Suppressor macrophage treated with lipopolysaccharide for 4 hours (primary cell): ENCODE measurements at places on chromosomes 6 and 20.

DNA sequence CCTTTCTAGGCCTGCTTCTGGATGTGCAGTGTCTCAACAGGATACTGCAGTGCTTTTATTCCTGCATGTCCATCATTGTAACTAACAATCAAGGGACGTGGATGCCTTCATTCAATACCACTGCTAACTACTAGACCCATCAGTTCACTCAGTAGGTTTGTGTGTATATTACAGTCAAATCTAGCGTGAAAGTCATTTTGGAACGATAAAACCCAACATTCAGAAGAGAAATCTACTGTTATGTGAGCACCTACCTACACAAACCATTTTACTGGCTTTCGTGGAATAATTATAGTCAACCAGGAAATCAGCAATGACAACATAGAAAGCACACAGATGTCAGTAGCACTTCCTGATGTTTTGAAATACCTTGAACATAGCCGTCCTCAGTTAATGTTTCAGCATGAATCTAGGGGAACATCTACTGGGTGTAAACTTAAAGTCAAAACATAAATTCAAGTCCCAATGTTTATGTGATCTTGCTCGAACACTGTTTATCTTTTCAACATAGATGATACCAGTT, 270.6 kb downstream of the FARS2 start:
- no peak for DNase-seq

- DNase-seq = no peak
Observed at GRCh38 chr6:113847447-113847846, 9.7 kb upstream of the MARCKS start.

- DNase-seq = no peak
Observed at GRCh38 chr20:19761841-19762240, 3.8 kb downstream of the RIN2 start.

GRCh38 chr6:138785980-138786379, 9.9 kb upstream of the ECT2L start:
- no peak for DNase-seq

GRCh38 chr6:149166747-149167146, 150.8 kb upstream of the TAB2 start:
- no peak for DNase-seq

DNA sequence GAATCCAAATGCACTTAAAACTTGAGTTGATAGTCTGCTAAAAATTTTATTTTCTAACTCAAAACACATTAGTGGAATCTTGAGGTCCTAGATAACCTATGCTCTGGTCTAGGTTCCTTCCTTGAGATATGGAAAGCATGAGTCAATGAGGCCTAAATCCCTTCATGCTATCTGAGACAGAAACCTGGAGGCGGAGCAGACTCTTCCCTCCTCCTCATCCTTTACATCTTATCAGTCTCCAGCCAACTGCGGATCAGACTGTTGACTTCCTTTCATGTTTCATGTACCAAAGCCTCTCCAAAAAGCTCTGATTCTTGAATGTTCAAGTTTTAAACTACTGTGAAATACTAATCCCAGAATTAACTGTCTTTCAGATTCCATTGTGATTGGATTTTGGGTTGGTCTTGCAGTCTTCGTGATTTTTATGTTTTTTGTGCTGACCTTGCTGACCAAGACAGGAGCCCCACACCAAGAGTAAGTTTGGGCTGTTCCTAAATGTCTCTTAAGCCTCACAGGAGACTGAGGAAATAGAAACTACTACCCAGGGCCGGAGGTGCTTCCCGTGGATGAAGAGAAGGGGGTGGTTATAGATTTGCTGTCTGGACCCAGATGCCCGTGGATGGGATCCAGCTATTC, 29.1 kb downstream of the MRAP2 start:
- DNase-seq = no peak

- no peak for DNase-seq
Observed at GRCh38 chr6:105324386-105324950, 78.4 kb downstream of the PREP start.

- no peak for DNase-seq
Observed at GRCh38 chr20:13125486-13125885, 95.6 kb upstream of the ISM1 start.

- no peak for DNase-seq
Observed at GRCh38 chr6:128500014-128500413, 20.4 kb downstream of the PTPRK start.

DNA sequence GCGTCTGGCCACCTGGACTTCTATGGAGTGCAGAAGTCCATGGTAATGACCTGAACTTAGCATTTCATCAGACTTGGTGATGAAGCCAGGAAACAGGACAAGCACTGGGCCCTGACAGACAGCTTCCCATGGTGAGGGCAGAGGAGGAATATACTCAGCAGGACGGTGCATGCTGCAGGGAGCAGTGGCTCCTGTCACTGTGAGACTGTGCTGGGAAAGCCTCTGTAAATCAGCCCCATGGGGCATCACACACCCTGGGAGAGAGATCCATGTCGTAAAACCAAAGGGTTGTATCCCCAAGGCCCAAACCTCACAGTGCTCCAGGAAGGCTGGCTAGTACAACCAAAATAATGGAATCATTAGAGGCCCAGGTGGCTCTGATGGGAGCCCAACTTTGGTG, 58.7 kb upstream of the PRND start:
- DNase-seq = no peak

DNA sequence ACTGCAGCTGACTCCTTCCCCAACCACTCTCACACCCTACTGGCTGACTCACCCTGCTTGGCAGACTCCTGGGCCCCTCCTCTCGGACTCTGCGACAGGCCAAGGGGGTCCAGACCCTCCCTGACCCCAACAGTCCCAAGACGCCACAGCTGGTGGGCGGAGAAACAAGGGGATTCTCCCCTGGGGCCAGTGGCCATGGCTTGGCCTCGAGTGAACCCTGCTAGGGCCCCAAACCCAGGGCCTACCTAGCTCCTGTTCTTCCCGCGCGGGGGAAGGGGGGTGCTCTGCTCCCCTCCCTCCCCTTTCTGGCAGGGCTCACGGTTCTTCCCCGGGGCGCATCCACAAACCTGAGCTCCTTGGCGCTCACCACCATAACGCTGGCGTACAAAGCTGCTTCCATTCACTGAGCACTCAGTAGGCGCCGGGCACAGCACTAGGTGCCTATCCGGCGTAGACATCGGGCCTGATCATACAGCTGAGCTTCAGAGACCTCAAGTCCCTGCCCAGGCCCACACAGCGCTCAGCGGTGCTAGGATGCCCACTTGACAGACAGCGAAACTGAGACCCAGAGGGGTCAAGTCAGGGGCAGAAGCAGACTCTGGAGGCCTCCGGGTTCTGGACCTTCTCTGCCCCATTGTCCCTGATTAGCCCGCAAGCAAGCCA, 597 bp downstream of the ADA start:
- DNase-seq = peak; percentile 28

- DNase-seq = no peak
Observed at GRCh38 chr6:145329257-145329656, 406.1 kb downstream of the EPM2A start.

DNA sequence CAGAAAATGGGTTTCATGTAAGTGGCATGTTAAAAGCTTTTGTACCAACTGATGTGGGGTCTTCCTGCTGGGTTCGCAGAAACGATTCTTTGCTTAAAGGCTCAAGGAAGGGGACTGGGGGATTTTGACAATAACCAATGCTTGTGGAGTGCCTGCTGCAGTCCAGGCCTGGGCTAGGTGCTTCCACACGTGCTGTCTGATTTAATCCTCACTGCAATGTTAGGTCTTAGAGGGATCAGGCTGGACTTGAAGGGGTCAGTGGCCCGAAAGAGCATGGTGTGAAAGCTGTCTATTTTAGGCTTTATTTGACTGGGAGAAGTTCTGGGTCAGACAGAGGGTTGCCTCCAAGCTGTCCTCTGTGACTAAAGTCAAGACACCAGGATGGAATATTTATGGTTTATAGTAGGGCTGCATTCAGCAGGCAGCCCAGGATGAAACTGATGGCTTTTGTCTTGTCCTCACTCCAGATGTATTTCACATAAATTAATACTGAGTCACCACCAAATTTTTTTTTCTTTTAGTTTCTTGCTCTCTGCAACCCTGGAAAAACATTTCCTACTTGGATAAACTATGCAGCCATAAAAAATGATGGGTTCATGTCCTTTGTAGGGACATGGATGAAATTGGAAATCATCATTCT, 219.1 kb downstream of the ZMYND8 start:
- no peak for DNase-seq

GRCh38 chr20:64160526-64161355, 3.5 kb upstream of the MYT1 start:
- DNase-seq = no peak

DNA sequence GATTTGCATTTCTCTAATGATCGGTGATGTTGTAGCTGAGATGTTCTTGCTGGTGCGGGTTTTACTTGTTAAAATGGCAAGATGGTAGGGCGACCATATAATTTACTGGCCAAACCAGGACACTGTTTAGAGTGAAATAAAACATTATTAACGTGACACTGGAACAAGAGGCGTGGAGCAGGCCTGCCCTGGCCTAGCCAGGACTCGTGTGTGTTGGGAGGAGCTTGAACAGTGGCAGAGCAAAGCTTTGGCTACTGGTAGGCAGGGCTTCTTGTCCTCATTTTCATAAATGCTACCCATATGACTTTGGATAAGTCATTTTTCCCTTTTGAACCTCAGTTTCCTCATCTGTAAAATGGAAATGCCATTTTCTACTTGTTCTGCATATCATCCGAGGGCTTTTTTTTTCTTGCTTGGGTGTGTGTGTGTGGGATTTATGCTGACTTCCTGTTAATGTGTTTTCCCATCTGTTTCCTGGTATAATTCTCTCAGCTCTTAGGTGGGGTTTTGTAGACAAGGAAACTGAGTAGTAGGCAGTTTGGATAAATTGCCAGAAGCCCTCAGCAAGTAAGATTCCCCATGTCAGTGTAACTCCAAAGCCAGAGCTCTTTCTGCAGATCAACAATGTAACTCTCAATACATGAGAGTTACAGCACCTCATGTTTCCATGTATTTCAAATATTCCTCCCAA, 81.7 kb downstream of the TOX2 start:
- no peak for DNase-seq

DNA sequence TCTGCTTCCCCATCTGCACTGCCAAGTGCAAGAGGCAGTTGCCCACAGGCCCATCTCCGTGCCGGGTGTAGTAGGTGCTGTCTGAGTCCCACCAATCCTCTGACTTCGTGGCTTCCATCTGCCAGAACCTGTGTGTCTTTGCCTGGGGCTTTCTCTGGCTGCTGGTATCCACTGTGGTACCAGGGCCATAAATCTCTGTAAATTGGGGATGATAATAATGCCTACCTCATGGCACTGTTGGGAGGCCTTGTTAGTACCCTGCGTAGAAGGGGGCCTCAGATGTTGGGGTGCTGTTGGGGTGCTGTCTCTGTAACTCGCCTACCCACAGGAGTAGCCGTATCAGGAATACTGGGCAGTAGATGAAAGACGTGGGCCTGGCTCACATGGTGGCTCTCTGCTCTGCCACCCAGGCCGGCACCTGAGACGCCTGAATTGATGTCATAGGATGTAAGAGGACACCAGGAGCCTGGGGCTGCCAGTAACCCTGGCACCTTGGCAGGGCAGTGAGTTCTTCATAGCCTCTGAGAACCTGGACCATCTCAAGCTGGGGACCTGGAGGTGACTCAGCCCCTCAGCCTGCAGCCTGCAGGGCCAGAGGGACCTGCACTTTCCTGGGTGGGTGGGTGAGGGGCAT, 94.1 kb upstream of the RNF24 start:
- no peak for DNase-seq

GRCh38 chr20:19506021-19506420, 252.0 kb upstream of the RIN2 start:
- no peak for DNase-seq

- DNase-seq = peak; percentile 79
Observed at GRCh38 chr20:20824924-20825584, 112.6 kb upstream of the RALGAPA2 start.

DNA sequence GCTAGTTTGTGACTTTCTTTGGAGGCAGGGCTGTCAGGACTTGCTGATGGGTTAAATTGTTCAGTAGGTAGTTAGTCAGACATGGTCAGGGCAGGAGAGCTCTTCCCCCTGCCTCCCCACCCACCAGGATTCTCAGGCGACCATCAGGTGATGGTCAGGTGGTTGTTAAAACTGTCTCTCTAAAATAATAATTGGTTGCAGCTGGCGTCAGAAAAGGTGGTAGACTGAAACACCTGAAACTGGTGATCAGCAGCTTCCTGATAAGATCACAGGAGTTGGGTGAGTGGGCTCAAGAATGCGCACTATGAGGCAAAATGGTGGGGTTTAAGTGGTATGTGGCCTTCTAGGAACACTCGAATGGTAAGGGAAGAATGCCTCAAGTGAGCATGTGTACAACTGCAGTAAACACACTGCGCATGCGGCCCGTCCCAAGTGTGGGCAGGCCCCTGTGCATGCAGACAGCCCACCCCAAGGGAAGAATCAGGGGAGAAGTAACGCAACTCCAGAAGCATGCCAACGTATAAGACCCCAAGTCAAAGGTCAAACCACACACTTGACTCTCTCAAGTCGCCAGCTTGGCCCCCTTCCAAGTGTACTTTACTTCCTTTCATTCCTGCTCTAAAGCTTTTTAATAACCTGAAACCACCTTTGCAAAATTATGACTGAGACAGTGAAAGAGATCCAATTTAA, 7.9 kb upstream of the BLCAP start:
- no peak for DNase-seq

- DNase-seq = no peak
Observed at GRCh38 chr20:10513931-10514575, 78.9 kb downstream of the SLX4IP start.

GRCh38 chr20:23629017-23629541, 8.7 kb downstream of the CST3 start:
- peak; percentile 36 for DNase-seq

- no peak for DNase-seq
Observed at GRCh38 chr20:55211481-55211880, 736.1 kb downstream of the DOK5 start.

DNA sequence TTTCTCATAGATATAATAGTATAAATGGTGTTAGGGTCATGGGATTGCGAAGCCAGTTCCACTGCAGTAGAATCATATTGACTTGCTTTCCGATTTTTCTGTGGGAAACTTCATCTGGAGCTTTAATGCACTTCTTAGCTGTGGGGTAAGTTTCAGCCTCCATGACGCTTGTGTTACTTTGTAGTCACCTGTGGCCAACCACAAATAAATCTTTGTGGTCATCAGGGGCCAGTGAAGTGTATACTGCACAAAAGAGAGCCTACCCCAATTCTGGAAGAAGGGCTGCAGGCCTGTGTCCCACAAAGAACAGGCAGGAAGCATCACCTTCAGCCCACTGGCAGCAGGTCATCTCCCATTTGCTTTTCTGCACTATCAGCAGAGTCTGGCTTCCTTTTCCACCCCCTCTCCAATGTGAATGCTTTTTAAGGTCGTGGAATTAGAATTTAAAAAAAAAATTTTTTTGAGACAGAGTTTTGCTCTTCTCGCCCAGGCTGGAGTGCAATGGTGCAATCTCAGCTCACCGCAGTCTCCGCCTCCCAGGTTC, 32.0 kb downstream of the MTHFD1L start:
- no peak for DNase-seq

DNA sequence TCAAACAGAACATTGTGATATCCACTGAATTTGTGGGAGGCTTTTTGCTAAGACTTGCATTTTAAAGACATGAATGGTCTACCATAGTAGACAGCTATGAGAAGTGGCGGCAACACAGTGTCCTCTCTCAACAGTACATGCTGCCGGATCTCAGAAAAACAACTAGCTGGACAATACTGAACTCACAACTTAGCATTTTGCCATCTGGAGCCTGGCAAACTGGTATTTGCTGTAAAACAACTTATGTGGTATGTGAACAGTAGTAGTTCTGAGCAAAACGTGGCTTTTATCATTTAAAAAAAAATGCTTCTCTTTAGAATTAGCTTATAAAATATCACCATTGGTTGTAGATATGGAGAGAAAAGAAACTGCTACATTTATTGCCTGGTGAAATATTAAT, 3.3 kb upstream of the PXDC1 start:
- no peak for DNase-seq
